ENCODE measurements at places on chromosomes 5 and 9.
A peak's percentile ranks its signal among the peaks of the same experiment; 100 is the strongest.

DNA sequence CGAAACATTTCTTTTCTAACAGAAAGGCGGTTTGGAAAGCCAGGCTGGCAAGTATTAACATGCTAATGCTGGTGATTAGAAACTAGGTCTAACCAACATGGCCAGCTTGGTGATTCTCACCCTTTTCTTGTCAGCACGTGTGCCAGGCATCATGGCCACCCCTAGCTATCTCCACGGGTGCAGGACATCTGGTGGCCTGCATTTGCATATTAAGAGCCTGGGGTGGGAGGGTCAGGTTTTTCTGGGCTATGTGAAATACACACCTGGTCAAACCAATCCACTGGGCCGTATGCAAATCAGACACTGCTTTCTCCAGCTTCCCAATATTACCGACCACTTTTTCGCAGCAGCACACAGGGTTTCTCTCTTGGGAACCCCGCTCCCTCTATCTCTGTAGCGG is 612.1 kb downstream of the PTPRD start:
- no peak for DNase-seq

DNA sequence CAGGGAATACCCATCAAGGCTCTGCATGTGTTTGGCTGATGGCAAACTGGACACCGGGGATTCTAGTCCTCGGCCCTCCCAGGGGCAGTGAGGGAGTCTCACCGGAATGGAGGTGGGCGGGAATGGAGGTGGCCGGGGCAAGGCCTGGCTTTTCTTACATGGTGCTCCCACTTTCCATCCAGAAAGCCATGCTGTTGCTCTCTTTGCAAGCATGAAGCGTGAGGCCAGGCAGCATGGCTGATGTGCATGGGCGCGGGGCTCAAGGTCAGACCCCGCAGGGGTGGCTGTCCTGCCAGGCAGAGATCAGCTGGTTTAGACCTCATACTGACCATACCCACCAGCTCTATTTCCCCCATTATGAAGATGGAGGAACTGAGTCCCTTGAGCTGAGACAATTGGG is 108.0 kb upstream of the PHYKPL start:
- no peak for DNase-seq

DNA sequence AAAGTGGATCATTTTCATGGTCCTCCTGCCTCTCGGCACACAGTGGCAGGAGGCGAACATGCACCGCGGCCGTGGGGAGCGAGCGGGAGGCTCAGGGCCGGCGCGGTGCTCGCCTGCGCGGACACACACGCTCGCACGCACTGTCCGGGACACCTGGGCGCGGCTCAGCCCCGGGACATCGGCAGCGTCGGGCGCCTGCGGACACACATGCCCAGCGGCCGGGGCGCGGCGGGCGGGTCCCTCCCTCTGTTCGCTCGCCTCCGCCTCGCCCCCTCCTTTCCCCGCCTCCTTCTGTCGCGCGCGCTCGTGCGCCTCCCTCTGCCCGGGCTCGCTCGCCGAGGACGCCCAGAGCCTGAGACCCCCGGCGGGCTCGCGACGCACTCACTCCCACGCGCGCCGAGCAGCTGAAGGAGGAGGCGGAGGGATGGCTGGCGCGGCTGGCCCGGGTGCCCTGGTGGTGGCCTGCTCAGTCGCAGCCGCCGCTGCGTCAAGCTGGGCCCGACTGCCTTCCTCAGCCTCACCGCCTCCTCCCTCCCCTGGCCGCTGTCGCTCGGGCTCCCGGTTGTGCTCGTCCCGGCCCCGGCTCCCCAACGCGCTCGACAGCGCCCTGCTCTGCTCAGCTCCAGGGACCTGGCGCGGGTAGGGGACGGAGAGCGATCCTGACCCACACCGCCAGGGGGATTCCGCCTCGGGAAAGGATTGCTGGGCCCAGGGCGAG is at the start of gene FRMD3:
FRMD3 (minus strand) TSS at position 230 of the 718 bp plus-strand sequence; CDS start at position 60, 170 bp downstream.
- DNase-seq = peak; percentile 38

DNA sequence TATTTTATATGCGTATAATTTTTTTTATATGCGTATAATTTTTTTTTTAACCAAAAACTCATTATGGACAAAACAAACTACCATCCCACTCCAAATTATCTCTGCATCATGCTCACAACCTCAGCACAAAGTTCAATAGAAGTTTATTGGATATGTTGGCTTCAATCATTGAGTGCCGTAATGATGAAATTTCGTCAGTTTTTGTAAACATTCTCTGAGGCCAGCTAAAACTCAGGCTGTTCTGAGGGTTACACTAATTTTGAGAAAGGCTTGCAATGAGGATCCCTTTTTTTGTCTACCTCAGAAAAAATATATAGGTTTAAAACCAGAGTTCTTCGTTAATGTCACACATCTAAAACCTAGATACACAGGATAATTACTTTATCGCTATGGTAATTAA is 1253.2 kb downstream of the EFNA5 start:
- DNase-seq = no peak

- DNase-seq = no peak
These were observed 178.8 kb downstream of the TRIO start for GRCh38 chr5:14321936-14322335.

GRCh38 chr5:103764403-103764802 is 201.8 kb upstream of the NUDT12 start:
- DNase-seq = no peak

GRCh38 chr5:64864171-64864570 is 95.4 kb downstream of the CWC27 start:
- DNase-seq = no peak

- no peak for DNase-seq
These were observed 141.8 kb downstream of the DOCK2 start for GRCh38 chr5:169778622-169779596.

DNA sequence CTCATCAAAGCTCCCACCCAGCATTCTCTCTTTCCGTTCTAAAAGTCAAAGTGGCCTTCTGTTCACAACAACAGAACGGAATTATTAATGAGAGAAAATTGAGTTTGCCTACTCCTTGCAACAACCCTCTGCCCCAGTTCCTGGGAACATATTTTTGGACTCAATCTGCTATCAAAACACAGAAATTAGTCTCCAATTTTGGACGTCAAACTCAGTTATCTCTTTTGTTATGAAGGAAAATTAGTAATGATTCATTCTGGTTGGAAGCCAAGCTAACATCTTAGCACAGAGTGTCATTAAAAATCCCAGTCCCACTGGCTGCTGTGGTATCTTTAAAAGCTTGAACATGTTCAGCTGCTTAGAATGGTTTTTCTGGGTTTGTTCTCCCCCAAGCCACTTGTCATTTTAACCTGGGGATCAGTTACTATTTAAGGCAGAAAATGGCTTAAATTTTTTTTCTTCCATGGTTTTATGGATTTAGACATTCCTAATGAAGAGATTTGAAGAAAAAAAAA is 343.2 kb downstream of the TRIM32 start:
- no peak for DNase-seq

DNA sequence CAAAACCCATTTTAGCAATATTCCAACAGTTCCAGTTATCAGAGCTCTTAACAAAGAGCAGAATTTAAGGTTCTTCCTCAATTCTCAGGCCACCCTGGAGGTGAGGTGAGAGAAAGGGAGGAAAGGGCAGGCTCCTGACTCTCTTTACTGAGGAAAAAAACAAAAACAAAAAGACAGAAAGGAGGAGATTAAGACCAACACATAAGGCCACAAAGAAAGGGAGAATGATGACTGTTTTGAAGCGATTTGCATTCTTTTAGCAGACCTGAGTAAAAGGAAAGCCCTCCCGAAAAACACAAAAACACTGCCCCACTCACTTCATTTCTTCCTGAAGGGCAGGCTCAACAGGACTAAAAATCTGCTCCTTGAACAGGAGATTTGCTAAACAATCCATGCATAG is 300.5 kb downstream of the ARL15 start:
- no peak for DNase-seq

- peak; percentile 86 for DNase-seq
These were observed 15.7 kb downstream of the TMEM8B start for GRCh38 chr9:35844628-35845270.

GRCh38 chr5:145243016-145243415 is 592.1 kb downstream of the PRELID2 start:
- no peak for DNase-seq

DNA sequence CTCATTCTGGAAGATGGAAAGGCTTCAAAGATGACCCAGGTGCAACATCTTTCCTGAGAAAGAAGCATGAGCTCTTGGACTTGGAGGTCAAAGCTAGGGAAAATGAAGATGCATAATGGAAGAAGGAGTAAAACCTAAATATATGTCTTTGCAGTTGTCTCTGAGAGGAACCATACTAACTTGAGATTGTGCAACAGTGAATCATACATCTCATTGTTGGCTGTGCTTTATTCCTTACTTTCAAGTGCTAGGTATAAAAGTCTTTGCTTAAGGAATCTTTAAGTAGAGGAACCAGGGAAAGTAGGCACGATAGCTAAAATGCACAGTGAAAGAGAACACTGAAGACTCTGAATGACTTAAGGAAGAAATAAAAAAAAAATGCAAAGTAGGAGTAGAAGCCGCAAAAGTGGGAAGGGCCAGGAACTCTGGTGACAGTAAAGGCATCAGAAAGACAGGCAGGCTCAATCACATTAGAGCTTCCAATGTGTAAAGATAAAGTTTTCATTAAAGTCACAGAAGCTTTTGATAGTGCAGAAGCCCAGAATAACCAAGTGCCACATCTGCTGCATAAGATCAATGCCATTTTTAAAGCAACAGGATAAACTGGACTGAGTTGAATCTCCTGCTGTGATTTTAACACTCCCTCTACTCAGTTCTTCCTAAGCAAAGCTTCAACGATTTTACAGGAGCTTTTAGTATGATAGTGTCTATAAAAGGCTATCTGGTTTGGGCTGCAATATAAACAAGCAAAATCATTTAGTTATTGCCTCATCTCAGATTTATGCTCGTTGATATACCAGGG is 432.3 kb upstream of the EDIL3 start:
- no peak for DNase-seq

GRCh38 chr5:38529955-38530646 is 26.3 kb downstream of the LIFR start:
- DNase-seq = no peak

DNA sequence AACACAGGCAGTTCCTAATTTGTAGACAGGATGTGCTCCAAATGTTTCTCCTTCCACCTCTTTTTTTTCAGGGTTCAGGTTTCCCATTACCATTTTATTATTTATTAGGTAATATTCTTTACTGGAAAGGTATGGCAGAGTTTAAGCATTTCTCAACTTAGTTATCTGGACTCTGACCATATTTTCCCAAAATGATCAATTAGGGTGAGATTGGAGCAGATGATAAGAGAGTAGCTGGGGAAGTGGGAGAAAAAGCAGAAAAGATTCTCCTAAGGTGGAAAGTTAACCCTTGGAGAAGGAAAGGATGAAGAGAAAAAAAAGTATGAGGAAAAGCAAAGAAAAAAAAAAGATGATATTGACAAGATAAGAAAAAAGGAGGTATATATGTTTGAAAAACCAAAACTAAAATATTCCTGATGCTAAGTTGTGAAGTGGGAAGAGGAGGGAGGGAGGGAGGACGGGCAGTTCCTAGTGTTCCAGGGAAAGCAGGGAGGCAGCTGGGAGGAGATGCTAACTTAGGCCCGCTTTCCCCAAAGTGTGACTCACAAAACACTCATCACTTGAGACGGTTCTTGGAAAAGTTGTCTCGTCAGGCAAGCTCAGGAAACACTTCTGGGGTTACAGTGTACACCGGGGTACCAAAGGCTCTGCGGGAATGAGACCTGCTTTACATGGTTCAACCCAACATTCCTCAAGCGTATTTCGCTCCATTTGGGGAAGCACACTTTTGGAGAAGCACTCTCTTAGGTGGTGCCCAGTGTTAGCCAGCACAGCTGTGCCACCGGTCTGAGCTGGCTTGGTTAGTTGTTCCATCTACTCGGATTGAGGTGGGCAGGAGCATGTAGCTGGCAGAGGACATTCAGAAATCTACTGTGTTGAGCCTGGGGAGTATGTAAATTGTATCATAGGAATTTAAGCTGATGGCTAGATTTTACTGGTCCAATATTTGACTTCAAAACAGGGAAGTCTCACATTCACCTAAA is 35.1 kb downstream of the B4GALT1 start:
- peak; percentile 62 for DNase-seq

GRCh38 chr5:111308951-111309350 is 84.8 kb downstream of the CAMK4 start:
- DNase-seq = no peak

GRCh38 chr9:117860849-117861248 is 156.6 kb downstream of the TLR4 start:
- DNase-seq = peak; percentile 1

GRCh38 chr5:163596608-163597315 is 91.3 kb downstream of the MAT2B start:
- DNase-seq = no peak

DNA sequence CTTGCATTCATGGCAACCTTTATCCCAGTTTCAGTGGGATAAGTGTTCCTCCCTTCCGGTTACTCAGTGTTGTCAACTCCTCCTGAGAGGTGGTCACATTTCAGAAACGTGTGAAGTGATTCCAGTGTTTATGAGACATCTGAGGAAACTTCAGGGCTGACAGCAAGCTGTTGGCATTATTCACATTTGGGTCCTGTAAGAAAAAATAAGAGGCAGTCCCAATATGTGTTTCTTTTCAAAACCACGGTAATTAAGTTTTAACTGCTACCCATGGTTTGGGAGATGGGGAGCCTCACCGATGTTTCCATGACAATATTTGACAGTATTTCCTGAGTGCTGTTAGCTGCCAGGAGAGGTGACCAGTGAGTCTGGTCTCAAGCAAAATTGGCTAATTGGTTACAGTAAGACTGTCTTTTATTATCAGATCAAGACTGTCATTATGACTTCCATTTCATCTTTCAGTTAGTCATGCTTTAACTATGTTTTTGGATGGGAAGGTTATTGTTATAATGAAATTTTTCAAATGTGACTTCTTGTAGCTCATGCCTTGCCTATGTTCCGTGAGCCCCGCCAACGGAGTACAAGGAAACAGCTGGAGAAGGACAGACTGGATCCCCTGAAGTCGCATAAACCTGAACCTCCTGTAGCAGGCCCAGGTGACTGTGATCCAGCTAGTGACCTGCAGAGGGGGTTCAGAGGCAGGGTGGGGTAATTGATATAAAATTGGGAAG is 115.3 kb downstream of the GDNF start:
- DNase-seq = no peak

- DNase-seq = no peak
These were observed 83.2 kb upstream of the IRX4 start for GRCh38 chr5:1965925-1966324.

- no peak for DNase-seq
These were observed 77.9 kb upstream of the KLF9 start for GRCh38 chr9:70492319-70492777.

GRCh38 chr5:116476897-116477537 is 97.6 kb downstream of the SEMA6A start:
- no peak for DNase-seq

GRCh38 chr5:154830219-154830595 is 20.2 kb downstream of the FAXDC2 start:
- no peak for DNase-seq

- no peak for DNase-seq
These were observed 59.2 kb downstream of the MED10 start for GRCh38 chr5:6319116-6319515.

GRCh38 chr5:137199201-137199600 is 299.9 kb downstream of the SPOCK1 start:
- DNase-seq = no peak

Data from brain microvascular endothelial cell (primary cell).